Forelimb muscle (tissue), 1 donor: ENCODE measurements at places on chromosomes 6 and 20.

DNA sequence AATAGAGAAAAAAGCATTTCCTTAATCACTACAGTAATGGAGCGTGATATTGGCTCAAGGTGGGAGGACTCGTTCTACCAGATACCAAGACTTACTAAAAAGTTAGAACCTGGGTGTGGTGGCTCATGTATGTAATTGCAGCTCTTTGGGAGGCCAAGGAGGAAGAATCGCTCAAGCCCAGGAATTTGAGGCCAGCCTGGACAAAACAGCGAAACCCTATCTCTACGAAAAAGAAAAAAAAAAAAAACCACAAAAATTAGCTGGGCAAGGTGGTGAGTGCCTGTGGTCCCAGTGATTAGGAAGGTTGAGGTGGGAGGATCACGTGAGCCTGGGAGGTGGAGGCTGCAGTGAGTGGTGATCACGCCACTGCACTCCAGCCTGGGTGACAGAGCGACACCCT lies 24.0 kb upstream of the ATRN start:
- DNase-seq, result no peak

DNA sequence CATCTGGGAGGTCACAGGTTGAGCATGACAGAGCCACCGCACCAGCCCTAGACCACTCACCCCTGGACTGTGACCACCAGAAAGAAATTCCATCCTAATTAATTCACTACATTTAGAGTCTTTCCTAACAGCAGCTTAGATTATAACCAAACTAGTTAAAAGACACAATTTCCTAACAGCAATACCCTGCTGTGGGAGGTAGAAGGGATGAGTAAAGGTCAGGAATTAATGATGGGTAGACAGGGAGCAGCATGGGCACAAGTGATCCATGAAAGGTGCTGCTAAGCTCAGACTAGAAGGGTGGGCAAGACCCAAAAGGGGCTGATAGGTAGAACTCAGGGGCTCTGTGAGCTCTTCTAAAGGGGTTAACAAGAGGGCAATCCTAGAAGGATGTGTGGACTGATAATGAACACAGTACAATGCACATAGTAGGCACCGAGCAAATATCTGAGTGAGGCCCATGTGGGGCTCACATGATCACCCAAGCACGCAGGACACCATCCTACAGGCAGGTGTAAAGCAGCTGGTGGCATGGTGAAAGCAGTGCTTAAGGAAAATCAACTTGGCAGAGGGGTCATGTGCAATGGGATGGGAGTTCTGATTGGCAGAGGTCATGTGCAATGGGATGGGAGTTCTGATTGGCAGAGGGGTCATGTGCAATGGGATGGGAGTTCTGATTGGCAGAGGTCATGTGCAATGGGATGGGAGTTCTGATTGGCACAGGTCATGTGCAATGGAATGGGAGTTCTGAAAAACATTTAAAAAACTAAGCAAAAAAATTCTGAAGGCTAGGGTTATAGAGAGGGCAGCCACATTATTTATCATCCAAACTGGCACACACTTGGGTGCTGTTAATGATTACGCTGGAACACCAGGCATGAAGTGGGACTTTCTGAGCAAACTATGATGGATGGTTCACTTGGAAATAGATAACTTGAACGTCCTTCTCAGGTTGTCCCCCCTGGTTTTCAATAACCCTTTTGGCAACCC lies 188.2 kb upstream of the FOXQ1 start:
- no peak for DNase-seq

GRCh38 chr6:46099952-46100351 lies 29.8 kb upstream of the ENPP4 start:
- DNase-seq, result no peak

GRCh38 chr6:143405373-143406154 lies 44.9 kb downstream of the ADAT2 start:
- no peak for DNase-seq

DNA sequence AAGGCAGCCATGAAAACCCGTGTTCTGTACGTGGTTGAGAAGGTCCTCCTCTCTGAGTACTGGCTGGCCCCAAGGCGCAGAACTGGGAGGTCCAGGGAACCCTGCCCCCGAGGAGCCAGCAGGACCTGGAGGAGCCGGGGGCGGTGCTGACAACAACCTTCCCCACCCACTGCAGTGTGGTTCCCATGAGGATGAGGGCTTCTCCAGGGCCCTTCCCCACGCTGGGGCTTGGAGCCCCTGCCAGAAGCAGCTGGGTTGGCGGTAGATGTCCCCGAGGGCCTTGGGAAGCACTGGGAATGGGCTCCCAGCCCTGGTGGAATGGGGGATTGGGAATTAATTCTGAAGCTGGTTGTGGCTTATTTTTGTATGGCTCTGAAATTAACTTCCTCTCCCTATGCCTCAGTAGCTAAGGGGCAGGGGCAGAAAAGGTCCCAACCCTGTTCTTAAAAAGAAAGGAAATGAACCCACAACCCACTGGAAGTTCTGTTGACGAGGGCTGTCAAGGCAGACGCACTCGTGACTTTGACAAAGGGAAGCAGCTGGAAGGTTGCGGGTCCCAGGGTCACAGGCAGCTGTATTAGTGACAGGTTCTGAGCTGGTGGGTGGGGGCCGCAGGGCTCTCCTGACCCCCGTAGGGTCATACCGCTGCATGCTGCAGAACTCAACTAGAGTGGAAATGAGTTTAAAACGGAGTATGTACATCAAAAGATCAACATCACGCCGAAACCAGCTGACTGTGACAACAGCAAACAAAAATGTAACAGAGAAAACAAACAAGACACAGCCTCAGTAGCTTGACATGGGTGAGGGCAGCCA lies 13.9 kb upstream of the HELZ2 start:
- no peak for DNase-seq

GRCh38 chr6:106783640-106784566 lies 154.5 kb downstream of the QRSL1 start:
- DNase-seq, result no peak

DNA sequence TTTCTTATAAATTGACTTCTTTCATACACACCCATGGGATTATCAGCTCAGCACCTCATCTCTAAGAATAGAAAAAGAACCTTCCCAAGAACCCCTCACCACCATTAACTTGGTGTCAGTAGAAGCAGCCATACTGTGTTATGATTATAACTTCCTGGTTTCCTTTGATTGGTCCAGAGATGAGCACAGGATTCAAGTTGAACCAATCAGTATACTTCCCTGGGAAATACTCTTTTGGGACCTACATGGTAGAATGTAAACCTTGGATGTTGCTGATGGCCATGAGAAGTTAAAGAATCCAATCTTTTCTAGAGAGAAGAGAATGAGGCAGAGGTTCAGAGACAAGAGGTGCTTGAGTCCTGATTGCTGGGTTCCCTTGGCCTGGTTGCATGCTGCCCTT lies 190.8 kb downstream of the BMP7 start:
- no peak for DNase-seq

GRCh38 chr20:50967586-50967985 lies 9.0 kb downstream of the MOCS3 start:
- DNase-seq, result no peak

GRCh38 chr20:52649727-52650126 lies 322.4 kb upstream of the TSHZ2 start:
- no peak for DNase-seq

DNA sequence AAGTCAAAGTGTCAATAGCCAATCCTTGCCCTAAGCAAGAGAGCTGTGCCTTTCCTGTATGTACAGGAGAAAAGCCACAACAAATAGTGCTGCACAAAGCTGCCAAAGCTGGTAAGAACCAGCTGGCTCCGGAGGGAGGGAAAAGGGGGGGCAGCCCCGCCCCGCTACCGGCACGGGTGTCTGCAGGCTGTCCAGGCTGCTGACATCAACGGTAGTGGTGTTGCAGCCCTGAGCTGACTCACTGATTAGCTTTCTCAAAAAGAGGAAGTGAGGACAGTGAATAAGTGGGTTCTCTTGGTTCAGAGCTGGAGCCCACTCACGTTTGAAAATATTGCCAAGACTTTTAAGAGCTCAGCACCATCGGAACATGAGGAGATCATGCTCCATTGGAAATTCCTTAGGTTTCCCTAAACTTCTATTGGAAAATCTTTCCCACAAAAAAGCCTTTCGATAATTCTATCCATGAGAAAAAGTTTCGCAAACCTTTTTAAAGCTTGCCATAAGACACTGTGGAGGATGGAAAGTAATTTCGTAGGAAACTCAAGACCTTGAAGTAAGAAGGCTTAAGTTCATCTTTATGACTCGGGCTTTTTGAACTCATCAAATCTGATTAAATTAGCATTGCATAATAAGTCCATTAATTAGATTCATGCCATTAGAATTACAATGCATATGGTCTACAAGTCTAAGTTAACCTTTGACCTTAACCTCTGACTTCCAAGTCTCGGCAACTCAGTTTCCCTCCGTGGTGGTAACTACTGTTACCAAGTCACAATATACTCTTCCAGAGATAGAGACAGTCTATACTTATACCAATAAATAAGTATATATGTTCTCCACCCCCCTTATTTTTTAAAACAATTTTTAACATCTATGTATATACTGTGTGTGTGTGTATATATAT lies 67.0 kb downstream of the TNFRSF21 start:
- DNase-seq, result no peak

DNA sequence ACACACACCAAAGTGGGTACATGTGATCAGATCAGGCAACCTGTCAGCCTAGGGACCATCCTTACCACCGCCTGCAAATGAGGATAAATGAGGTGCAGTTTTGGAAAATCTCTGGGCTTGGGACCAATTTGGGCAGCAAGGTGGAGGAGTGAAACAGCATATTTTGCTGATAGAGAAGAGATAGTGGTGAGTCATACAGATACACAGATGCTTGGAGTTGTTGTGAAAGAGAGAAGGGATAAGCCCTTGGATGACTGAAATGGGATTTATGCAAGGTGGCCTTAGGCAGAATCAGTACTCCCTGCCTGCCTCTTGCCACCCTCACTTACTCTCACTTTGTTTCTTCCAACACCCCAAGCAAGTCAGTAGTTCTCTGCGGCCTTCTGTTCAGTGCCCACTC lies 34.7 kb downstream of the BMP2 start:
- no peak for DNase-seq

- no peak for DNase-seq
Observed at GRCh38 chr6:107110200-107110599, 5.1 kb downstream of the BEND3 start.

DNA sequence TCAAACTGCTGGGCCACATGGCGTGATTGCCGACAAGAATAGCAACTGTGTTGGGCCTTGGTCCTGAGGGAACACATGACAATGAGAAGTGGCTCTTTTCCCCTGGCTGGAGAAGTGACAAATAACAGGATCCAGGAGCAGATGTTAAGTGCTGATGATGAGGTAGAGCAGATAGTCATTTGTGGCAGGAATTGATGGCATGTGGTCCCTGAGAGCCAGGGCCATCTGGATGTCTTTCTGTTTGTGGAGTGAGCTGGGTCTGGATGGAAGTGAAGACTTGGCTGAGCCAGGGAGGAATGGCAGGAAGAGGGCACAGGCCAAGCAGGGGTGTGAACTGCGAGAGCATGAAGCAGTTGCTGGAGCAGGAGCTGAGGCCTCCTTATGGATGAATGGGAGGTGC lies 67.8 kb downstream of the SCAND1 start:
- DNase-seq, result no peak

DNA sequence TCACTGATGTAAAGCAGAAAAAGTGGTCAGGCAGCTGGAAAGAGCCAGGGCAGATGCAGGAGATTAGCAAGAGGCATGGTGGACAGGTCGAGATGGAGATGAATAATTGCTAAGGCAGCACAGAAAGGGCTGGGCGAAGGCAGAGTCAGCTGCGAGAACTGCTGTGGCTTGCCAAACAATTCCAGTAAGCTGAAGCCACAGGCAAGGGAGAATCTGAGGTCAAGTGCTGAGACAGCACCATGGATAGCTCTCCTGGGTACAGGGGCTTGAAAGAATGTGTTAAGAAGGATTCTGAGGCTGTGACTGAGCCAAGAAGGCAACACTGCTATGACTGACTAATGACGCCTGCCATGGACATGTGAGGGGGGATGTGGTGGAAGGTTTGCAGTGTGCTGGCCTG lies 220.8 kb upstream of the FOXA2 start:
- DNase-seq, result peak; percentile 65

GRCh38 chr20:33828326-33828844 lies 17.2 kb downstream of the CHMP4B start:
- DNase-seq, result no peak

GRCh38 chr20:438571-439469 lies 23.5 kb downstream of the TBC1D20 start:
- DNase-seq, result no peak

GRCh38 chr6:75147512-75147911 lies 58.3 kb downstream of the COL12A1 start:
- DNase-seq, result no peak

DNA sequence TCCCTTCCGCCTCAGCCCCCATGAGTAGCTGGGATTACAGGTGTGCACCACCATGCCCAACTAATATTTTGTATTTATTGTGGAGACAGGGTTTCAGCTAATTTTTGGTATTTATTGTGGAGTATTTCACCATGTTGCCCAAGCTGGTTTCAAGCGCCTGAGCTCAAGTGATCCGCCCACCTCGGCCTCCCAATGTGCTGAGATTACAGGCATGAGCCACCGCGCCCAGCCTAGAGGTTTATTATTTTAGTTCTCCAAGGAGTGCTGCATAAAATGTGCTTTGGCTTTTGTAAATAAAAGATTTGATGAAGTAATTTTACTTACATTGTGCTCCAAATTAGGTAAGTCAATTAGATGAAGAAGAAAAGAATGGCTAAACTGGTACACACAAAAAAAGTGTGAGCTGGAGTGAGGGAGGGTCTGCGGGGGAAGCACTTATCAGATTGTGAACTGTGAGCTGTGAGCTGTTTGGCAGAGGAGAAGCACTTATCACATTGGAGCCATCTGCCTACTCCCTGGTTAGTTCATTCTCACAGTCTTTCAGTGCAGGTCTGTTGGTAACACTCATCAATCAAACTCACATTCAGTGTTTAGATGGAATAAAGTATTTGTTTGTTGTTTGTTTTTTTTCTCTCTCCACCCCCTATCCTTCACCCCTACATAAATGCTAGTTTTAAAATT lies 398.0 kb downstream of the EPHA7 start:
- DNase-seq, result no peak

DNA sequence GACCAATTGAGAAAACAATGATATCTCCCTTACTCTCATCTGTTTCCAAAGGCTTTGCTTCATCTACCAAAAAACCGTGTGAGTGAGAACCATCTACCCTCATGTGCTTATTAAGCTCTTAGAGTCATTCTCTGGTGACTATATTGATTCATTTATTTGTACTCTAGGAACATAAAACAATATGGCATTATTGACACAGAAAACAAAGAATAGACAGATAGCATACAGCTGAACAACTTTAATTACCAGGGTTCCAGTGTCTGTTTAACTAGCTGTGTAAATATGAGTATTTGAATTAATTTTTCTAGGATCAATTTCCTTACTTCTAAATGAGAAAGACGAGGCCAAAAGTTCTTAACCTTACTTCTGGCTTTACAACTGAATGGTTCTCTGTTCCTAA lies 31.3 kb upstream of the HEY2 start:
- no peak for DNase-seq

GRCh38 chr20:46951405-46951804 lies 56.8 kb downstream of the EYA2 start:
- DNase-seq, result no peak

GRCh38 chr6:165694296-165694695 lies 31.3 kb upstream of the PDE10A start:
- no peak for DNase-seq

DNA sequence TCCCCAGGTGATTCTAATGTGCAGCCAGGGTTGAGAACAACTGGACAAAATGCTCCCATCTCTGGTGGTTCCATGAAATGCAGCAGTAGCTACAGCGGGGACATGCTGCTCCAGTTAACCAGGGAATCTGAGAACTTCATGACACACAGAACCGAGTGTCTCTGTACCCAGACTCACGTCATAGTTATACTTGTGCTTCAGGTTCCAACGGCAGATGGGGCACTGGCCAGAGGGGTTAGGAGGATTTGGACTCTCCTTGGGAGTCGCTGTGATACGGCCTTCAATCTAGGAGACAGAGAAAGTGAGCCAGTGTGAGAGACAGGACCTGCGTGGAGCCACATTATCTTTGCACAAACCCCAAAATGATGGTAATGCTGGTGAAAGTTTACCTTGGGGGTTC lies 9.2 kb downstream of the MRPS18A start:
- no peak for DNase-seq
